Coronary artery (tissue), 2 donors: ENCODE measurements at places on chromosomes 1 and 21.

- DNase-seq, result no peak
Measured at GRCh38 chr1:79235301-79236002, 228.9 kb upstream of the ADGRL4 start.

DNA sequence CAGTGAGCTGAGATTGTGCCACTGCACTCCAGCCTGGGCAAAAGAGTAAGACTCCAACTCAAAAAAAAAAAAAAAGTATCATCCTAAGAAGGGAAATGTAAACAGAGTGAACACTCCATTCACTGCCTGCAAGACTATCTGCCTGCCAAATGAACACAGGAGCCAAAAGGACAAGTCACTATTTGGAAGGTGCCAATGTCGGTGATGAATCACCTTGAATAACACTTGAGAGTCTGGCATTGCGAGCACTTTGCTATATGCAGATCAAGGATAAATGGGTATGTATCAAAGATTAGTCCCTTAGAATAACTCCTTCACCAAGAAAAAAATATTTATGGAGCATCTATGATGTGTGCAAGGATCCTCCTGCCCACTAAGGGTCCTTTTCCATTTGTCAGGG, 6.6 kb downstream of the UBR4 start:
- DNase-seq, result no peak

GRCh38 chr1:41783189-41783639, 135.5 kb downstream of the HIVEP3 start:
- DNase-seq, result no peak

DNA sequence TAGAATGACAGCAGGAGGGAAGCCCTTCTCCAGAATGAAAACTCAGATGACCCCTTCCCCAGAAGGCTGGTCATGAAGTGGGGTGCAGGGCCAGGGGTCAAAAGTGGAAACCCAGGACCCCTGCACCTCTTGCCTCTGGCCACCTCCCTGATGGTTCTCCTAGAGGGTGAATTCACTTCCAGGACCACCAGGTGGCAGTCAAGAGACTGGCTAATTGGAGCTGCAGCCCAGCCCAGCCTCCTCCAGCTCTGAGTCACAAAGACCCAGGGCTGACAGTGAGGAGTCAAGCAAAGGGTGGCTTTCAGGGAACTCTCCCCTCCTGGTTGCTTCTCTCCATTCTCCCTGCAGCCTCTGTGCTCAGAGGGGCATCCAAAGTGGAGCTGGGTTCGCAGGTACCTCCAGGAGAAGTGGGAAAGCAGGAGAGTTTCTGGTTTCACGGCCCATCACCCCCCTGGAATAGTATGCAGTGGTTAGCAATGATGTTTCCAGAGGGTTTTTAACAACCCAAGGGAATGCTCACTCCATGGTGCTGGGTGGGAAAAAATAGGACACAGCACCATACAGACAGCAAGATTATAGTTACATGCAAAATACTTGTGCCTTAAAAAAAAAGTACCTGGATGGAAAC, 6.1 kb upstream of the EPHB2 start:
- peak; percentile 84 for DNase-seq

DNA sequence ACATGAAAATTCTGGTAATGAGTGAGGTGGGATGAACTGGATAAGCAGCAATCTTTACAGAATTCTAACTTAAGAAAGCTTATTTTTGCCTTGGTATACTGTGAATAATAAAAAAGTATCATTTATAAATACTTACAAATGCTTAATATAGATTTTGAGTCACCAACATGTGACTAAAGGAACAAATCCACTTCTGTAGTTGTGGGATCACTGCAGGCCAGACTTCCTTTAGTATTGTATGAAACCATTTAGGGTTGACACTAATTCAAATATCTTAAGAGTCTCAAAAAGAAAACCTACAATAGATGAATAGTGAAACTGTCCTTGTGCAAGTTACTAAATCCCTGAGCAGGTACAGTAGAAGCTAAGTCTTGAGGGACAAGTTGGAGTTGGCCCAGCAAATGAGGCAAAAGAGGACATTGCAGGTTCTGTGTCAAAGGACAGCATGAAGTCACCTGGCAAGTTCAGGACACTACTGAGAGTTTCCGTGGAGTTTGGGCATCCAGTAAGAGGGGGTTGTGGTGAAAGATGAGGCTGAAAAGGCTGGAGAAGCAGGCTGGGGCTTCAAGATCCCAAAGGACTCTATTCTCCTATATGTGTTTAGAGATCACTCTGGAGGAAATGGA, 5.9 kb upstream of the THEM4 start:
- no peak for DNase-seq

- no peak for DNase-seq
Measured at GRCh38 chr1:78640462-78640861, 9.2 kb upstream of the IFI44 start.

DNA sequence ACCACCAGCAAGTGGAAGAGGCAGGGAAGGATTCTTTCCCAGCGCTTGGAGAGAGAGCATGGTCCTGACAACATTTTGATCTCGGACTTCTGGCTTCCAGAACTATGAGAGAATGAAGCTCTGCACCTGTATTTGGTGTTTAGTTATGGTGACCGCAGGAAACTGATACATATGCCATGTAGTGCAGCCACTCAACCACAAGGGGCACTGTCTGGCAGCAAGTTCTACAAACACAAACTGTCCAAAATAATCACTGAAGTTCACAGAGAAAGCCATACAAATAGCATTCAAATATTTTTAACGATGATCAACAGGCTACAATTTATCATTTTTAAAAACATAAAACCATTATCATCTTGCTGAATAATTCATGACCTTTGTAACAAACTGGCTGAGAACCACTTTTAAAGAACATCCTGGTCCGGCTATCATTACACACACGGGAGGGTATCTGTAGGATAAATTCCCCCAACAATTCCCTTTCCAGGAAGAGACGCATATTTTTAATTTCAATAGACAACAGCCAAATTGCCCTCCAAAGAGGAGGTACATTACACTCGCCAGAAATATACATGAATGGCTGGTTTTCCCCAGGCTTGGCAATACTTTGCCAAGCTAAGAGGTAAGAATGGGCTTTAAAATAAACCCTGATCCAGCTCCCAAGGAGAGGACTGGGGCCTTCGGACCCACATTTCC, 9.2 kb upstream of the CBR3 start:
- no peak for DNase-seq

- no peak for DNase-seq
Measured at GRCh38 chr1:231553320-231553719, 24.9 kb downstream of the TSNAX start.

GRCh38 chr1:210264496-210265380, 32.1 kb downstream of the SERTAD4 start:
- no peak for DNase-seq

GRCh38 chr1:162676087-162676486, 43.8 kb downstream of the DDR2 start:
- no peak for DNase-seq

GRCh38 chr1:61052395-61053225, 29.8 kb upstream of the NFIA start:
- no peak for DNase-seq

DNA sequence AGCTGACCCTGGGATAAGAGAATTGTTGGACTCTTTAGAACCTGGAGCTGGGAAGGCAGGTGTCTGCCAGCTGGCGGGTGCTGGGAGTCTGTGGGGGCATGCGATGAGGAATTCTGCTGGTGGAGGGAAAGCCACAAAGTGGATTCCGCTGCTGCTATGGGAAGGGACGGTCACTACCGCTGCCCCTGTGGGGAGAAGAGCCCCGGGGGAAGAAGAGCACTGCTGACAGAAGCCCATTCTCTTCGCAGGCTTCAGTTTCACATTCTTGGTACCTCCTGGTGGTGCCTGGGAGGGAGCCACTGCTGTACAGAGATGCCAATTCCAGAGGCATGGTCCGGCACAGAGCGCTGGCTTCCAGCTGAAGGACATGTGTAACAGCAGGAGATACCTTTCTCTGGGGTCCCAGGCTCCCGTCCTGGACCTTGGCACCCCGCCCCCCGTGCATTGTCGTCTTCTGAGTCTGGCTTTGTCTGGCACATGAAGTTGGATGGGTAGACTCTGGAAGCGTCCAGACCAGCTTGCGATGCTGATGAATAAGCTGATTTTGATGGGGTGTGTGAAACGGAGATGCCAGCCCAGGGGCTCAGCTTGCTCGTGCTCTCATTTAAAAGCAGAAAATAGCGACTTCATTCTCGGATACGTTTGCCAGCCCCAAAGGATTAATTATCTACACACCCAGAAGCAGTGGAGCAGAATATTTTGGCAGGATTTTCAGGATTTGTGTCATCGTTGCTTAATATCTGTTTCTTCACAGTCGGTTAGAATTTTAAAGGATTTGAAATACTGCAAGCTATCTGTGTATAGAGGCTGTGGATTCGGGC, 13.2 kb downstream of the PDXK start:
- no peak for DNase-seq

GRCh38 chr1:68653882-68654281, 157.0 kb upstream of the DEPDC1 start:
- no peak for DNase-seq

DNA sequence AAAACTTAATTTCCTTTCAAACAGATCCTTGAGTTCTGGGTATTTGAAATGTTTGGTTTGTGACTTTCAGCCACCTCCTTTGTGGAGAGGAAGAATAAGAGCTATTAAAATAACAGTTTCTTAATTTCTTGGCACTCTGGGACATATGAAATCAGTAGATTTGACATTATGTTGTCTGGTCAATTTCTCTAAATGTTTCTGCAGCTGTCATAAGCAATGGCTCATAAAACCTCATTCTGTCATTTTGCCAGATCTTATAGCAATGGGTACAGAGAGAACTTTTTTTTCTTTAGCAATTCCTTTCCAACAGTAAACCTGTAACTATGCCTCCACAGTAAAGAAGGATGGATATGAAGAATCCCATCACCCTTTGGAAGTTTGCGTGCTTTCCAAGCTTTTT, 52.6 kb downstream of the LAMC1 start:
- DNase-seq, result no peak

DNA sequence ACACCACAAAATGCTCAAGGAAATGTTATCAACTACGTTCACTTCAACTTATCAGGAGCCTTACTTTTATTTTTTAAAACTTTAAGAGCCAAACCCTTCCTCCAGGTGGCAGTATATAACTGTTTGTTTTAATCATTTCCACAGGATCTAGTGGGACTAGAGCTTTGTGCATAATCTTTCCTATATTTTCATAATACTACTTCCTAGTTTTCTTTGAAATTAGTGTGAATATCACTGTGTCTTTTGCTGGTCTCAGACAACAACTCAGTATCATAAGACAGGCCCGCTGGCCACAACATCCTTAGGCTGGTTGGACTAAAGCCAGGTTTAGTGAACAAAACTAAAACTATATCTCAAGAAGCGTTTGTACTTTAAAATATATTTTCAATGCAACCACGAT, 145.5 kb downstream of the TIAM1 start:
- no peak for DNase-seq

- DNase-seq, result no peak
Measured at GRCh38 chr1:216961516-216961915, 238.3 kb upstream of the ESRRG start.

- no peak for DNase-seq
Measured at GRCh38 chr1:117388328-117388727, 21.1 kb downstream of the MAN1A2 start.

GRCh38 chr1:57272150-57272549, 151.7 kb downstream of the DAB1 start:
- DNase-seq, result no peak

DNA sequence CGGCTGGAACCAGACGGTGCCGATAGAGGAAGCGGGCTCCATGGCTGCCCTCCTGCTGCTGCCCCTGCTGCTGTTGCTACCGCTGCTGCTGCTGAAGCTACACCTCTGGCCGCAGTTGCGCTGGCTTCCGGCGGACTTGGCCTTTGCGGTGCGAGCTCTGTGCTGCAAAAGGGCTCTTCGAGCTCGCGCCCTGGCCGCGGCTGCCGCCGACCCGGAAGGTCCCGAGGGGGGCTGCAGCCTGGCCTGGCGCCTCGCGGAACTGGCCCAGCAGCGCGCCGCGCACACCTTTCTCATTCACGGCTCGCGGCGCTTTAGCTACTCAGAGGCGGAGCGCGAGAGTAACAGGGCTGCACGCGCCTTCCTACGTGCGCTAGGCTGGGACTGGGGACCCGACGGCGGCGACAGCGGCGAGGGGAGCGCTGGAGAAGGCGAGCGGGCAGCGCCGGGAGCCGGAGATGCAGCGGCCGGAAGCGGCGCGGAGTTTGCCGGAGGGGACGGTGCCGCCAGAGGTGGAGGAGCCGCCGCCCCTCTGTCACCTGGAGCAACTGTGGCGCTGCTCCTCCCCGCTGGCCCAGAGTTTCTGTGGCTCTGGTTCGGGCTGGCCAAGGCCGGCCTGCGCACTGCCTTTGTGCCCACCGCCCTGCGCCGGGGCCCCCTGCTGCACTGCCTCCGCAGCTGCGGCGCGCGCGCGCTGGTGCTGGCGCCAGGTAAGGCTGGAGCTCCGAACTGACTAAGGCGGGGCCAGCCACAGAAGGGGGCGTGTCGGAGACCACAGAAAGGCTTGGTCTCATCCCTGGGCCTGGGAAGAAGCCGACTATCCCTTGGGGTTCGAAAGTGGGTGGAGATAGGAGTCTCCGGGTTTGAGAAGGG, 486 bp downstream of the SLC27A3 start:
- no peak for DNase-seq

DNA sequence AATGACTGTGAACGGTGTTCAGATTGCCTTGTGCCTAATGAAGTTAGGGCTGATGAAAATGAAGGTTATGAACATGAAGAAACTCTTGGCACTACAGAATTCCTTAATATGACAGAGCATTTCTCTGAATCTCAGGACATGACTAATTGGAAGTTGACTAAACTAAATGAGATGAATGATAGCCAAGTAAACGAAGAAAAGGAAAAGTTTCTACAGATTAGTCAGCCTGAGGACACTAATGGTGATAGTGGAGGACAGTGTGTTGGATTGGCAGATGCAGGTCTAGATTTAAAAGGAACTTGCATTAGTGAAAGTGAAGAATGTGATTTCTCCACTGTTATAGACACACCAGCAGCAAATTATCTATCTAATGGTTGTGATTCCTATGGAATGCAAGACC, 96.6 kb downstream of the ZFYVE9 start:
- no peak for DNase-seq

GRCh38 chr21:42472521-42472920, 23.5 kb downstream of the RSPH1 start:
- peak; percentile 11 for DNase-seq

DNA sequence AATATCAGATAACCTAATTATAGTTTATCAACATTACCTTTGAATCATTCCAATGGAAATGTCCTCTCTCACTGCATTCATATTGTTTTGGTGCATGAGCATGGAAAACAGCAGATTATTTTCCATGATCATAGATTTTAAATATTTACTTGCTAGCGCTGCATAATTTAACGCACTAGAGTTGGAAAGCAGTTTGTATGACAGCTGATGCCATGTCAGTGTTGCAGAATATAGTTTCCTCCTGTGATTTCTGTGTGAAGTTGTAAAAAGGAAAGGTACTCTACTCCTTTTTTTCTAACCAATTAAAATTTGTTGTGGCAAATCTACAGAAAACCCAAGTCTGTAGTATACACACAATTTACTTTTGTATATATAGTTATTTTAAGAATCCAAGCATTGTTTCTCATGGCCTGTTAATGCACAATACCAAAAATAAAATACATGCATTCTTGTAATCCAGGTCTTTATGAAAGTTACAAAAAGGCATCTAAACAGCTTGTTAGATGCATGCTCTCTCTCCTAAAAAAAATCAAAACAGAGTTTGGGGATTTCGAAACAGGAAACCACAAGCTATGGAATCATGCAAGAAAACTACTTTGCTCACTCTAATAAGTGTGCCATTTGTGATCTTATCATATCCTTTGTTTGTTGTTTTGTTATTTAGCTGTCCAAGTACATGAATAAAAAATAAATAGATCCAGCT, 1.9 kb upstream of the ATG4C start:
- no peak for DNase-seq

- no peak for DNase-seq
Measured at GRCh38 chr1:23013657-23014056, 2.0 kb downstream of the TEX46 start.
